ENCODE measurements at places on chromosomes 2 and 18. TPM values are rescaled to one million over a fixed set of nuclear protein-coding genes. Genes with fewer than 3 reads are reported as not detected.

Gene TTLL4
- 34.2 TPM for total RNA-seq

- no peak overlapping the region for H3K27ac ChIP-seq
- peaks cover 1% of the 10 kb centered on the region for H3K4me1 ChIP-seq
- no peak overlapping the region for H3K4me3 ChIP-seq
Measured at GRCh38 chr2:235050980-235051351, 99.1 kb downstream of the SH3BP4 start.

Gene SPATS2L
- total RNA-seq, result 9.4 TPM

Gene ZSWIM2
- not detected for total RNA-seq

DNA sequence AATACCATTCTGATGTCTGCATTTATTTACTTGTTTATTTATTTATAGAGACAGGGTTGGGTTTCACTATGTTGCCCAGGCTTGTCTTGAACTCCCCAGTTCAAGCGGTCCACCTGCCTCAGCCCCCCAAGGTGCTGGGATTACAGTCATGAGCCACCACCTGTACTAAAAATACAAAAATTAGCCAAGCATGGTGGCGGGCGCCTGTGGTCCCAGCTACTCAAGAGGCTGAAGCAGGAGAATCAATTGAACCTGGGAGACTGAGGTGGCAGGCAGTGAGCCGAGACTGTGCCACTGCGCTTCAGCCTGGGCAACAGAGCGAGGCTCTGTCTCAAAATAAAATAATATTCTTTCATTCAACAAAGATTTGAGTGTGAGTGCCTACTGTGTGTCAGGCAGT lies 2.0 kb upstream of the ATP8B1 start:
- peaks cover 74% of the 10 kb centered on the region for H3K27me3 ChIP-seq
- H3K4me3 ChIP-seq, result no peak overlapping the region
- no peak overlapping the region for H3K27ac ChIP-seq
- no peak for DNase-seq
- H3K36me3 ChIP-seq, result peaks cover 3% of the 10 kb centered on the region
- peaks cover 12% of the 10 kb centered on the region for H3K4me1 ChIP-seq

Gene SNED1
- total RNA-seq, result 0.91 TPM

Gene MBOAT2
- total RNA-seq, result 2.0 TPM

- H3K36me3 ChIP-seq, result peaks cover 15% of the 10 kb centered on the region
- DNase-seq, result no peak
- peaks cover 4% of the 10 kb centered on the region for H3K4me1 ChIP-seq
- H3K27ac ChIP-seq, result no peak overlapping the region
- no peak overlapping the region for H3K4me3 ChIP-seq
- no peaks in the 10 kb centered on the region for H3K27me3 ChIP-seq
Measured at GRCh38 chr2:96584017-96584416, 47.5 kb downstream of the ARID5A start.

GRCh38 chr18:23802817-23803216 lies 113.6 kb downstream of the LAMA3 start:
- no peak overlapping the region for H3K27ac ChIP-seq
- H3K27me3 ChIP-seq, result no peaks in the 10 kb centered on the region
- no peaks in the 10 kb centered on the region for H3K4me1 ChIP-seq
- DNase-seq, result no peak

DNA sequence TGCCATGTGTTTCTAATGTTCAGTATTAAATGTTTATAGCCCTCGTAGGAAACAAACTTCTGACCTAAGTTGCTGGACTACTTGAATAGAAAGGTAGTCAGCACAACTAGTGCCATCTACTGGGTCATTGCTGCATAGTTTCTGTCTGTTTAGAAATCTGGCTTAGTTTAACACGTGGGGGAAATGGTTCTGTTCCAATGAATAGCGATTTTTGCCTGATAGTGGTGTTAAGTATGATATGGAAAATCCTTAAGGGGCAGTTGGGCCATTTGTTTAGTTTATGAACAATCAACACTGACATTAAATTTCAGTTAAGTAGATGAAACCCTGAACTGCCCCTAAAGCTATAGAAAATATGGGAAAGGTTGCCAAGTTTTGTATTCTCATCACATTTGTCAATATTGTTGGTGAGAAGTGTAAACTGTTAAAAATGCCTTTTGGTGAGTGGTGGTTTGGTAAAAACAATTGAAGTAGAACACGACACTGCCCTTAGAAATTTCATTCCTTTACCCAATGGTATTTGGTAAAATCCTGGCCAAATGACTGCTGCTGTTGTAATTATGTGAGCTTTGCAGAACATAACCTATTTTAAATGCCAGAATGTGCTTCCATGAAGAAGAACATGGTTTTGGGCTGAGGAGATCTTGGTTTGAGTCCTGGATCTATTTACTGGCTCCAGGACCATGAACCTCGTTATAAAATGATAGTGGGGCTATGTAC lies 13.2 kb downstream of the NABP1 start:
- H3K4me3 ChIP-seq, result no peak overlapping the region
- H3K27me3 ChIP-seq, result no peaks in the 10 kb centered on the region
- peaks cover 49% of the 10 kb centered on the region for H3K4me1 ChIP-seq
- H3K36me3 ChIP-seq, result peaks cover 16% of the 10 kb centered on the region

DNA sequence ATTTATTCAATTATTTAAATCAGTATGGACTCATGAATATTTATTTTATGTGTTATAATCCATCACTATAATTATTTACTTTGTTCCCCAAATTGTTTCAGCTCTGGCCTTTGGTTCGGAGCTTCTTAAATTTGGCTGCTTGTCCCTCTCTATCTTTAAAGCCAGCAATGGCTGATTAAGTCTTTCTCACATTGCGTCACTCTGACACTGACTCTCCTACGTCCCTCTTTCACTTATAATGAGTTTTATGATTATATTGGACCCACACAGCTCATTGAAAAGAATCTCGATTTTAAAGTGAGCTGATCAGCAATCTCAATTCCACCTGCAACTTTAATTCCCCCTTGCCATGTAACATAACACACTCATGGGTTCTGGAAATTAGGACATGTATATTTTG lies 185.2 kb upstream of the SLC39A10 start:
- DNase-seq, result no peak
- H3K4me1 ChIP-seq, result peaks cover 17% of the 10 kb centered on the region
- H3K27ac ChIP-seq, result no peak overlapping the region
- H3K36me3 ChIP-seq, result peaks cover 2% of the 10 kb centered on the region
- H3K27me3 ChIP-seq, result no peaks in the 10 kb centered on the region
- no peak overlapping the region for H3K4me3 ChIP-seq

GRCh38 chr2:53177327-53177726 lies 590.3 kb upstream of the CHAC2 start:
- H3K4me3 ChIP-seq, result no peak overlapping the region
- DNase-seq, result no peak
- no peaks in the 10 kb centered on the region for H3K27me3 ChIP-seq

DNA sequence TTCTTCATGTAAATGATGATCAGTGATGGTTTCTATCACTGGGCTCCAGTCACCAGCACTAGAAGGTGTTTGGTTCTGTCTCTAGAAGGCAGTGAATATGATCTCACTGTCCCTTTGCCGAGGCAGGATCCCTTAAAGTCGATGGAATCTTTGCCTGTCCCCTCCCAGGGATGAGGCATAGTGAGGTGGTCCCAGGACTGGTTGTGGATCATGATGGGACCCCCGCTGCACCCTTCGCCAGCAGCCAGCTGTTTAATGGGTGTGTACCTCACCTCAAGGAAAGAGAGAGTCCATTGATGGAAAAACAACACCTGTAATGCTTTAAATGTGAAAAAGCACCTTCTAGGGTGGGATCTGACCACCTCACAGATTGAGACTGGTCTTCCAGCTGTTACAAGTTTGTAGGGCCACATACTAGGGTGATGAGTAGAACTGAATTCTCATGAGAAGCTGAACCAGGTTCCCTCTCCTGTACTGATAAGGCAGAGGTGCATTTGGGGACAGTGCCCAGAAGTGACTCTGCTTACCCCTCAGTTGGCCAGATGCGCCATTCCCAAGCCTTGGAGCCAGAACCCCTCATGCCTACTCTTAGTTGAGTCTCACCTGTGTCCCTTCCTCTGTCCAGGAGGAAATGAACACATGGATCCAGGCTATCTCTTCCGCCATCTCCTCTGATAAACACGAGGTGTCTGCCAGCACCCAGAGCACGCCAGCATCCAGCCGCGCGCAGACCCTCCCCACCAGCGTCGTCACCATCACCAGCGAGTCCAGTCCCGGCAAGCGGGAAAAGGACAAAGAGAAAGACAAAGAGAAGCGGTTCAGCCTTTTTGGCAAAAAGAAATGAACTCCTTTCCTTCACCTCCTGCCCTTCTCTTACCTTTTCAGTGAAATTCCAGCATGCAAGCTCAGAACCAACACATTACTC lies 55.5 kb upstream of the EML6 start:
- no peak overlapping the region for H3K4me3 ChIP-seq
- no peak for DNase-seq
- H3K36me3 ChIP-seq, result peaks cover 17% of the 10 kb centered on the region
- H3K4me1 ChIP-seq, result peaks cover 14% of the 10 kb centered on the region

DNA sequence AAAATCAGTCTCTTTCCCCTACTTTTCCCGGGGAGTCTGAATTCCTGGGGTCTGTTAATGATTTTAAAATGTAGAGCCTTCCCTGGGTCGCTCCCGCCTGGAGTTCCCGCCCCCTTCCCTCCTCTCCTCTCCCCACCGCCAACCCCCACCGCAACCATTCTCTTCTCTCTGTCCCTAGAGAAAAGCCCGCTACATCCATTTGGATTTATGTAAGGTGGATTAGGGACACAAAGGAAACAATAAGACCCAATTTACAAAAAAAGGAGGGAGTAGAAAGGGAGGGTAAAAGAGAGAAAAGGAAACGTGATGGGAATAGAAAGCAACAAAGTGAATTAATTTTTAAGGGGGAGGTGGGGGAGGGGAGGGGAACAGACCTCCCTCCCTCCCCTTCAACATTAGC lies 2.2 kb downstream of the EPHA4 start:
- DNase-seq, result no peak
- no peak overlapping the region for H3K27ac ChIP-seq
- H3K36me3 ChIP-seq, result no peaks in the 10 kb centered on the region
- H3K27me3 ChIP-seq, result peaks cover 84% of the 10 kb centered on the region
- H3K4me3 ChIP-seq, result no peak overlapping the region

Gene ARL6IP6
- 23.9 TPM for total RNA-seq

DNA sequence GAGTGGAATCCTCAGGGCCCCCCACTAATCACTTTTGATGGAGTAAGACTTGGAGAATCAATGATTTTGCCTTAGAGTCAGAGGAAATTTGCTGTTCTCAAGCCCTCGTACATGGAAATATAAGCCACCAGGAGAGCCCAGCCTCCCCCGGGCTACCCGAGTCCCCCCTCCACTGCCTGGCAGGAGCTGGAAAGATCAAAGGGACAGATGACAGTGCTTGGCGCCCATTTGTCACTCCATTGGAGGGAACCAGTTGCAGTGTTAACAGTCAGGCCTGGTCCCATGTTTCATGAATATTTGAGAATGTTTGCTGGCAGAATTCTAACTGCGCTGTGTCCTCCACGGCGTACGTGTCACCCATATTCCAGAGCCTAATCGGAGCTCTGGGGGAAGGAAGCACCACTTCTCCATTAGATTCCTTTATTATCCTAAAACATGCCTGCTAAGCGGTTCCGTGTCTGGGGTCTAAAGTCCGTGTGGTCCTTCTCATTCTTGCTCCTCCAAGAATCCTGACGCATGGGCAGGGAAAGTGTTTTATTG lies 202.4 kb downstream of the KLHL29 start:
- H3K27me3 ChIP-seq, result no peaks in the 10 kb centered on the region
- no peak for DNase-seq
- no peaks in the 10 kb centered on the region for H3K36me3 ChIP-seq
- H3K4me1 ChIP-seq, result no peaks in the 10 kb centered on the region
- no peak overlapping the region for H3K27ac ChIP-seq
- no peak overlapping the region for H3K4me3 ChIP-seq

Gene LYPD6
- not detected for total RNA-seq

DNA sequence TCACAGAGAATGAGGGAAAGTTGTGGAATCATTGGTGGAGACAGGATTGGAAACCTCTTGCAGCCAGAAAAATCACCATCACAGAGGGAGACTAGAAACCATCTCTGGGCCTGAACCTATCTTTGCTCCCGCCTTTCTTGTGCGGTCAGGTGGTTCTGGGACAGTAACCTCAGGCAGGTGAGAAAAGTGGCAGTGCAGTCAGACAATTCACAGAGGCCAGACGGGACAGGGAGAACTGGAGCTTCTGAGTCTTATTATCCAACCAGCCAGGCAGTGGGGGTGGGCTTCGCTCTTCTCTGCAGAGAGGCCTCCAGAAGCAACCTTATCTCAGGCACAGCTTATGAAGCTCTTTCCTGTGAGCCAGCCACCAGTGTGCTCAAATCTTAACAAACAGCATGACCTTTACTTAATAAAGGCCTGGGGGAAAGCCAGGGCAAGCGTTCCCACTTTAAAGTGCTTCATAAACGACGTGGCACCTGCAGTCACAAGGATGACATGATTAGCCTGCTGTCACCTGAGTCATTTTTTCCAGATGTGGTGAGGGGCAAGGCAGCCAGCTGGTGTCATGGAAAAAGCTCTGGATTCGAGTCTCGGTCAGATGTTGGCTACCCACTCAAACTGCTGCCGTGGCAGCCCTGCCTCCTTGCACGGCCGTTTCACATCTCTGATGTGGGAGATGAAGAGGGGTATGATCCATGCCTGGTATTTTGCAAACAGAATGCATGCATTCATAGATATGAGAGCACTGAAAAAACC lies 109.7 kb downstream of the B3GNT2 start:
- peak overlapping the region; percentile 70 for H3K4me3 ChIP-seq
- H3K36me3 ChIP-seq, result peaks cover 20% of the 10 kb centered on the region
- H3K27ac ChIP-seq, result peak overlapping the region; percentile 100
- peaks cover 90% of the 10 kb centered on the region for H3K4me1 ChIP-seq
- peak; percentile 90 for DNase-seq

DNA sequence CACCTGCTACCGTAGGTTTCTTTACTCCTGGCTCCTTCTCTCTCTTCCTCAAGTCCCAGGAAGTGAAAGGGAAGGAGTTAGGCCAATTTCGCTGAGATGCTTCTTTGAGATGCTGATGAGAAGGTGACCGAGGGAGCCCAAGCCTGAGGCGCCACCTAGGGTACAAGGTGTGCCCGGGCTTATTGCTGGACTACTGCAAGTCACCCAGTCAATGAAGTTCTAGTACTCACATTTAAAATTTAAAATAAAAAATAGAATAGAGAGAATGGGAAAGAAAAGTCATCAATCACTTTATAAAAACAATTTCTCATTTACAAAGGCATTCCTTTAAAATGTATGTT lies 45.3 kb downstream of the ACAA2 start:
- no peak overlapping the region for H3K4me3 ChIP-seq
- no peaks in the 10 kb centered on the region for H3K27me3 ChIP-seq
- DNase-seq, result no peak
- no peaks in the 10 kb centered on the region for H3K36me3 ChIP-seq
- H3K4me1 ChIP-seq, result no peaks in the 10 kb centered on the region
- H3K27ac ChIP-seq, result no peak overlapping the region

Gene LINC00305
- total RNA-seq, result not detected

DNA sequence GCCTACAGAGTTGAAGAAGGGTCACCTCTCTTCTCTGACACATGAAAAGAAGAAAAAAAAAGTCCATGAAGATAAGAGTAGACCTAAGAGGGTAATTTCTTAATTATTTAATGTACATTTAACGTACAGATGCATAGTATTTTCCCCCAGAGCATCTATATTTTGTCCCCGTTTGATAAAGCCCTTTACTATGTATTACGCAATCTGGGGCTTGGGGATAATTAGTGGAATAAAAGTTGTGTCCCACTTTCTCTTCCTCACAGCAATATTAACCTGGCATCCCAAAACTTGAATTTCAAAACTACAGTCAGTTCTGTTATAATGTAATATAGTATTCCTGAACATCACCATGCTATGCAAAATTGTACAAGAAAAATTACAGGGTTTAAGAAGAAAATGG lies 254.1 kb downstream of the SUCLG1 start:
- no peak for DNase-seq
- no peak overlapping the region for H3K27ac ChIP-seq
- no peaks in the 10 kb centered on the region for H3K36me3 ChIP-seq
- peaks cover 3% of the 10 kb centered on the region for H3K4me1 ChIP-seq
- H3K4me3 ChIP-seq, result no peak overlapping the region
- peaks cover 30% of the 10 kb centered on the region for H3K27me3 ChIP-seq
